ENCODE measurements at places on chromosomes 2 and 18. TPM values are rescaled to one million over a fixed set of nuclear protein-coding genes. Genes with fewer than 3 reads are reported as not detected.

- DNase-seq = no peak
These were observed 46.1 kb downstream of the CFAP36 start for GRCh38 chr2:55565613-55566012.

DNA sequence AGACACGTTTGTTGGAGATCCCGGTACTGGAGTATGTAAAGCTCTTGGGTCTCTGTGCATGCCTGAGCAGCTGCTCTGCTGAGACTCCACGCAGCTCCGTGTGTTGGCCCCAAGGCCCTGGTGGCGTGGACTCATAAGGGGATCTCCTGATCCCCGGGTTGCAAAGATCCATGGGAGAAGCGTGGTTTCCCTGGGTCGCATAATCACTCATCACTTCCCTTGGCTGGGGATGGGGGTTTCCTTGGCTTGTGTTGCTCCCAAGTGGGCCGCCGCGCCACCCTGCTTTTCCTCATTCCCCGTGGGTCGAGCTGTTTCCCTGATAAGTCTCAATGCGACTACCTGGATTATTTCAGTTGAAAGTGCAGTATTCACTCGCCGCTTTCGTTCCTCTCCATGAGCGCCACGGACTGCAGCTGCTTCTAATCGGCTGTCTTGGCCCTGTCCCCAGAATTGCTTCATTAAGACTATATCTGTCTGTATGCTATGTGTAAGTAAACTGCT, 76.0 kb downstream of the EPC2 start:
- no peak for DNase-seq

- no peak for DNase-seq
These were observed 335.3 kb downstream of the TNS1 start for GRCh38 chr2:217667512-217667911.

DNA sequence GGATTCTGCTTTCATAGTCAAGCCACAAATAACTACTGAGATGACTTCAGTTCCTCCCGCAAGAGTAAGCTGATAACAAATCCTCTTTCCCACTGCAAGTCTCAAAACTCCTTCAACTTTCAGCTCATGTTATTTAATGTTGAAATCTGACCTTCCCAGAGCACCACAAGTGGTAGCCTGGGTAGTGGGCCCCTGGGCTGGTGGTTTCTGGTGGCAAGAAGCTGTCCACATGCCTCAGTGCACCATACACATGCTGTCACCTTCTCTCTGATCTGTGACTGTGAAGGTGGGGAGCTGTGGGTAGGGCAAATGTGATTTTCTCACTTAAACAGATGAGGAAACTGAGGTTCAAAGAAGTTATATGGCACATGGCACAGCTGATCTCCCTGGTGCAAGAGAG, 246.1 kb upstream of the EPAS1 start:
- no peak for DNase-seq

DNA sequence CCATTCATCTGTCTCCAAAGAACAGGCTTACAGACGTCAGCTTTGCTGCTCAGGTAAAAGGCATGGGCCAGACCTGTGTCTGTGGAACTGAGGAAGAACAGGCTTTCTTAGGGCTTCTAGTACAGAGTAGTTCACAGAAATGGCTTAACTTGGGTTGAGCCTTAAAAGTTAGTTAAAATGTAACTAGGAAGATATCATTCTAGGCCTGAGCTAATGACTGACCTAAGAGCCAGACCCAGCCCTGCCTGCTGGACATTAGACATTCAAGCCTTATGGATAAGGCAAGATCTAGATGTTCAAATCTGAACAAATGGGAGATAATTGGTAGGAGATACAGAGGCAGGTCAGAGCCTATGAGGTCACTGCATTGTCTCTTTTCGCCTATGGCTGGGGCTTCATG, 73.9 kb upstream of the SLC14A2 start:
- no peak for DNase-seq

- no peak for DNase-seq
These were observed 1000.4 kb upstream of the ACVR2A start for GRCh38 chr2:146844226-146844990.

CXCR1 gene
- total RNA-seq = 1.4 TPM

UGGT1 gene
- 63.4 TPM for total RNA-seq

Measured in activated CD8-positive, alpha-beta memory T cell treated with anti-CD3 and anti-CD28 coated beads, Interleukin-2, amount 10 ng/mL, durations not matched to agents 7 days and 5 days (primary cell).